ENCODE measurements at places on chromosomes 2 and 18.

DNA sequence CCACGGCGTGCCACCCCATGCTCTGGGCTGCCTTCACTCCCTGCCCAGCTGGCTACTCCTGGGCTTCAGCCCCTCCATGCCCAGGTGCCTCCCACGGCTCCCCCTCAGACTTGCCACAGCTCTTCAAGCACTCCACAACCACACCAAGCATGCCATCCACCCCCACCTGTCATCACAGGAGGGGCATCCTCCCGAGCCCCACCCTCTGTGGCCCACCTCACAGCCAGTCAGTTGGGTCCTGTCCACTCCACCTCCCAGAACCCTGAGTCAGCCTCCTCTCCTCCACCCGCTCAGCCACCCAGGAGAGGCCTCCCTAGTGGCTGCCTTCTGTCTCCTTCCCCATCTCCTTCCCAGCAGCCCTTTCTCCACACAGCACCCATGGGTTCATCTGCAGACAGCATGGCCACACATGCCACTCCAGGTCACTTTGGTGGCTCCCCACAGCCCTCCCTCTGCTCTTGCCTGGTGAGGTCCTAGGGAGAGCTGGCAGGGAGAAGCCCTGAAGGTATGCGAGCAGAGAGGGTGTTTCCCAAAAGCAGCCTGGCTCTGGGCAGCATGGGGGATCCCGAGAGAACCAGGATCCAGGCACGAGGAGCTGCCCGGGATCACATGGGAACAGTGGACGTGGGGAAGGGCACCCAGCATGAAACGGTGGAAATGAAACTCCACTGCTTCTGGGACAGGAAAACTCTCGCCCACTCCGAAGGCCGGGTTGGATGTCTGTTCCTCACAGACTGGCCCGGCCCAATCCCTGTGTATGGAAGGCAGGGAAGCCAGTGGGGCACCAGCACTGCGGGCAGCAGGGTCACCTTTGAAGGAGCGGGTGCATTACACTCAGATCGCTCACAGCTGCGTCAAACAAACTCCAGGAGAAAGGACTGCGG, 2.7 kb downstream of the LIMS2 start:
- DNase-seq = no peak

DNA sequence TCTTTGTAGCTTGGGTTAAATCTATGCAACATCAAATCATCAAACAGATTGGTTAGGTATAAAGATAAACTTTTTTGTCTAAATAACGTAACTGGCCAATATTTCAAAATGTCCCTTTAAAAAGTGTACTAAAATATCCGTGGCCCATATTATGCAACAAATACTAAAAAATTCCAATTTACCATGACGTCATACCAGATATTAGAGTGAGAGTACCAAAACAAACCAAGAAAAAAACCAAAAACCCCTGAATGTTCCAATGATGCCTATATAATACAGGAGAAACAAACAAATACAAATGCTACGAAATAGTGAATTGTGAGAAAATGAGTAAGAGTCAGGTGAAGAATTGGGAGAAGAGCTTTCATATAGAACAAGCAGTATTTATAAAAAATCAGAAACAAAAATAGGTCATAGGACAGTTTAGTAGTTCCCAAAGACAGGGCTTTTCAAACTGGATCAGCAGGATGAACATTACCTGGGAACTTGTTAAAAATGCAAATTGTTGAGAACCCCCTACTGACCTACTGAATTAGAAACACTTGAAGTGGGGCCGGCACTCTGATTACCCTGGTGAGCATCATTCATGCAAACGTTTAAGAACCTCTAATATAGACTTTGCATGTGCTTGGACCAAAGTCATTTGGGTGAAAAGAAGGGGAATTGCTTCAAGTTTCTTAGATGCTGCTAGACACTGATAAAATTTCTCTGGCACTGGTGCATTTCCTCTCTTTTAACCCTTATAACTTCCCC, 753.7 kb downstream of the DSC3 start:
- DNase-seq = no peak

DNA sequence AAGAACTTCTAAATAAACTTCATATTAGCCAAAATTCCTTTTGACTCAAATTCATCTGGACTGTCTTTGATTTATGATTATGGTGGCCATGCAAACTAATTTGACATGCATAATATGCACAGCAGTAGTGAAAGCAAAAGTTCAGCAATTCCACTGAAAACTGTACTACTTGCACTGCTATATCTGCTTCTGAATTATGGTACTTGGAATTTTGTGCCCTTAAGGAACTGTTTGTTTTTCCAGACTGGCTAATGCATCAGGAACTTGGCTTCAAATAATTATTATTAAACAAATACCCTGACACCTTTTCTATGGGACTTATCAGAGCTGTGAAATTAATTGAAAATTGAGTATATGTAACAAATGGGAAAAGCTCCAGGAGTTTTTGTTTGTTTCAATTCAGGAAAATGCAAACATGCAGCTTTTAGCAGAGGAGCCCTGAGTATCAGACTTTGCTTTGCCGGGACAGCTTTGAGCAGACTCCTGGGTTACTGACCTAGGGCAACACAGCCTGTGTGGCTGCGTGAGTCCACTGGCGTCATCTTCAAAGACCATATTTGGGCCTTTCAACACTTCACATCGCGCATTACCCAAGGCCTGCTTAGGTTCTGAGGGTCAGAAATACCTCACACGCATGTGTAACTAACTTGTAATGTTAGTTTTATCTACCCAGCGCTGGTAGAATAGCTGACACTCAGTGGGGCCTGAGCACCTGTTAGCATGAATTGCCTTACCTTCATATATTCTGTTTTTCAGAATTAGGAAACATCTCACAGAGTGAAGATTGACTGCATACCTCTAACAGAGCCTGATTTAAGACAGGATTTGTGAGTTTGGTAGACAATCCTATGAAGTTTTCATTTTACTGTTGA, 35.4 kb downstream of the CFAP221 start:
- DNase-seq = no peak

DNA sequence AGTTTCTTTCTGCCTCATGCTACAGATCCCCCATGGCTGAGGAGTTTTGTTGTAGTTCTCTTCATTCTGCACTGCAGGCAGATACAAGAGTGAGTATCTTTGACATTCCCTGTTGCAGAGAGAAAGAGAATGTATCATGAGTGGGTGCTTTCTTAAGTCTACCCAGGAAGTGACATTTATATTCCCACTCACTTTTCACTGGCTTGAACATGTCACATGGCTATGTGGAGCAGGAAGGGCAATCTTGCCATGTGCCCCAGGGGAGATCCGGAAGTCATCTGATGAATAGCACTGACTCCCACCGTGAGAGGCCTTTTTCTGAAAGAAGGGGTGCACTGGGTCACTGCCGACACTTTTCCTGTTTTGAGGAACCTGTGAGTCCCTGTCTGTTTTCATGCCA, 66.4 kb upstream of the BOD1L2 start:
- no peak for DNase-seq

GRCh38 chr2:67726416-67726815, 329.3 kb downstream of the ETAA1 start:
- DNase-seq = no peak

DNA sequence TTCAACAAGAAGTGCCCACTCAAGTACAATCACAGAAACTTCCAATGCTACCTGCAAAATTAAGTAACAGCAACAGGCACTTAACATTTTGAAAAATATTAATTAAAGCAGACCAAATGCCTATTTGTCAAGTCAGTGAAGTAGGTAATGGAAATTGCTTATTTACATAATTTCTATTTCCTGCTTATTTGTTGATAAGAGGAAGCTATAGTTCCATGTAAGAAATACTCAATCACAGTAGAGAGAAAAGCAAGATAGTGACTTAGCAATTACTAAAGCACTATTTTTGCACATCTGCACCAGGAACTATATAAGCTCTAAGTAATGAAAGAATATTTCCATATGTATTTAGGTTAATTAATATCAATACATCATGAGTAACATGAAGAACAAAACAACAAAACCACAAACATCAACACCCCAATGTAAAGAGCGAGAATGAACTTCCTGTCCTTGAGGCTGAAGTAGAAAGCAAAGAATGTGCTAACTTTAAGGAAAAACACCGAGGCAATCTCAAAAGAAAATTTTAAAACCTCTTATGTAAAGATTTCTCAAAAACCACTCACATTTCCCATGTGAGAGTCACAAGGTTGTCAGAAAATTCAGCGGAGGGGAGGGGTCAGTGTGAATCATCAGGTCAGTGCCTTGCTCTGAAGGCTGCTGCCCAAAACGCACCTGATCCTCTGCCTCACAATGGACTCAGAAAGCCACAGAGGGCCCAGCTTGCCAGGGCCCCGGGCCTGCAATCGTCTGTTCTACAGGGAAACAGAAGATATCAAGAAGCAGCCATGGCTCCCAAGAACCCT, 12.5 kb downstream of the NPC1 start:
- no peak for DNase-seq

All from GM04503 (cell line).